ENCODE measurements at places on chromosomes 2 and 18.
A peak's percentile ranks its signal among the peaks of the same experiment; 100 is the strongest.

DNA sequence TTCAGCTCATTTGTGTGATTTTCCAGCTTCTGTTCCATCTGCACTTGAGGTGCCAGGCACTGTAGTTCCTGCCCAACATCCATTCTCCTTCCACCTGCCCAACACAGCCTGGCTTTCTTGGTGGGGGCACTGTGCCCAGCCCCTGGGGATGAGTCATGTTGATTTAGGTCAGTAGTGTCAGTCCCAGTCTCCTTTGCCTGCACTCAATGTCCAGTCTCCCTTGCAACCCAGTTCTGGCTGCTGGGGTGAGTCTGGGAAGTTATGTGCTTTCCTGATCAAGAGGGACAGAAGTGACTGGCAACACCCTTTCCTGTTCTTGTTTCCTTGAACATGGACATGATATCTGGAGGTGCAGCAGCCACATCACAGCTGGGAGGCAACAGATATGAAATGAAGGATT is 1.5 kb upstream of the ASB18 start:
- DNase-seq, result no peak

DNA sequence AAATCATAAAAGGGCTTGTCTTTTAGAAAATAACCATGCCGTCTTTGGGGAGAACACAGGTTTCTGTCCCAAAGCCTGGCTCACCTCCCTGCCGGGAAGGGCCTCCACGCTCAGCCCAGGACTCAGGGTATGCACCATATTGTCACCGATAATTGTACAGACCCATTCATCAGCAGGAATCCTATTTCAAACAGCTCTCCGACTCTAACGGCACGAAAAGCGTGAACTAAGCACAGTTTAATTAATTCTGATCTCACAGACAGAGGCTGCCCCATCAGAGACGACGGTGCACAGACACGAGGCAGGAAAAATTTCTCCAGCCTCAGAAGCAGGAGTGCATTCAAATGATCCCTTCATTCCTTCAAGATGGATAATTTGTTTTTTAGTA is 276.2 kb downstream of the MYCN start:
- no peak for DNase-seq

GRCh38 chr2:25757906-25758305 is 84.5 kb upstream of the DTNB start:
- no peak for DNase-seq

DNA sequence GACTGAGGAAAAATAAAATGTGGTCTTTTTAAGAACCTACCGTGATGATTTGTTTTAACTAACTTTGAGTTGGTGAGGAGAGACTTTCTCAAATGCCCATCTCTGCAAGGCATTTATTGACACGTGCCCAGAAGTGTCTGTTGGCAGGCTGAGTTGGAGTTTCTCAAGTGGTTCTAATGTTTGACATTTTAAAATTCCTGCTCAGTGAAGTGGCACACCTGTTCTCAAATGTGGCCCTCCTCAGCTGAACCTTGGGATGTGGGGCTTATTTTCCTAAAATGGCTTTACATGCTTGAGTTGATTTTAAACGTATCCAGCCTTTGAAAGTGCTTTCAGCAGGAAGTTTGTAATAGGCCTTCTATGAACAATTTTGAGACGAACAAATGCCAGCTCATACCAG is 876 bp upstream of the CAVIN2 start:
- DNase-seq, result no peak

DNA sequence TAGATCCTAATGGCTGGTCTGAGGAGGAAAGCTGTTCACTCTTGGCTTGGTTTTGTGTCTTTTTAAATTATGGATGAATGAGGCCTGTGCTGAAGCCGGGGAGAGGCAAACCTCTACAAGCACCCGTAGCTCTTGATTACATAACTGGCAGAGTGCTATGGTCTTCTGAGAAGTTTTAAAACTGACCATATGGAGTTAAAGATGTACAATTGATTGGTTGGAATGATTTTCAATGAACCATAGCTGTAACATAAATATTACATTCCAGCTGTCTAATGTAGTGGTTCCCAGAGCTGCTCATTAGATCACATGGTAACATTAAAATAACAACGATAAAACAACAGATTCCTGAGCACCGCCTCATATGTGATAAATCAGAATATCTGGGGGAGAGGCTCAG is 71.1 kb upstream of the MAP4K3 start:
- DNase-seq, result peak; percentile 41

- no peak for DNase-seq
Measured at GRCh38 chr2:98489486-98489885, 44.8 kb downstream of the INPP4A start.

DNA sequence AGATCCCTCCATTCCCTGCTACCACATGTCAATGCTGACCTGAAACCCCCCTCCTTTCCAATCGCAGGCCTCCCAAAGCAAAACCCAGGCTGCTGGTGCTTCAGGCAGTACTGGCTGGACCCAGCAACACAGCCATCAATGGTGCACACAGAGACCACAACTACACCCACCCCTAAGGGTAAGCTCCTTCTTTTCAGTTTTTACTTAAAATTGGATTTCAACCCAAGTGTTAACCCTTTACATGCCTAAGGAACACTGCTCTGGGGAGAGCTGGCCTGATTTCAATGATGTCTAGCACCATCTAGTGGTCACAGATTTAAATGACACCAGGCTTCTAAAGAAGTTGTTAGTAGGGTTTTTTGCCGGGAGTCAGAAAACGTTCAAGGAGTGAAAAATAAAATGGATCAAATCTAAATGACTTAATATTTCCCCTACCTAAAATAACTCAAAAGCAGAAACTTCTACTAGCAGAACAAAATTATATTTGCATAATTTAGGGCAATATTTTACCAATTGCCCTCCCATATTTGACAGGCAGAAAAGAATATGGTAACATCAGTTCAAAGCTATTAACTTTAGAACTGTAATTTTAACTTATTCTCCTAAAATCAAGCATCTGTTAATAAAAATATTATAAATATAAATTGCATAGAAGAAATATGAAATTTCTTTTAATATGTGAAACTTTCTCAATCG is 24.6 kb downstream of the FECH start:
- DNase-seq, result peak; percentile 39

- no peak for DNase-seq
Measured at GRCh38 chr2:229486673-229487072, 215.6 kb upstream of the PID1 start.

- no peak for DNase-seq
Measured at GRCh38 chr2:233474308-233475160, 92.0 kb downstream of the USP40 start.

- no peak for DNase-seq
Measured at GRCh38 chr2:47796090-47796697, 13.2 kb downstream of the MSH6 start.

- DNase-seq, result no peak
Measured at GRCh38 chr18:76056471-76057110, 438.5 kb downstream of the ZNF516 start.

GRCh38 chr2:235689427-235689853 is 195.6 kb downstream of the AGAP1 start:
- DNase-seq, result no peak

- no peak for DNase-seq
Measured at GRCh38 chr2:239712755-239713154, 311.9 kb upstream of the HDAC4 start.

- DNase-seq, result no peak
Measured at GRCh38 chr2:165582863-165583506, 113.5 kb downstream of the CSRNP3 start.

DNA sequence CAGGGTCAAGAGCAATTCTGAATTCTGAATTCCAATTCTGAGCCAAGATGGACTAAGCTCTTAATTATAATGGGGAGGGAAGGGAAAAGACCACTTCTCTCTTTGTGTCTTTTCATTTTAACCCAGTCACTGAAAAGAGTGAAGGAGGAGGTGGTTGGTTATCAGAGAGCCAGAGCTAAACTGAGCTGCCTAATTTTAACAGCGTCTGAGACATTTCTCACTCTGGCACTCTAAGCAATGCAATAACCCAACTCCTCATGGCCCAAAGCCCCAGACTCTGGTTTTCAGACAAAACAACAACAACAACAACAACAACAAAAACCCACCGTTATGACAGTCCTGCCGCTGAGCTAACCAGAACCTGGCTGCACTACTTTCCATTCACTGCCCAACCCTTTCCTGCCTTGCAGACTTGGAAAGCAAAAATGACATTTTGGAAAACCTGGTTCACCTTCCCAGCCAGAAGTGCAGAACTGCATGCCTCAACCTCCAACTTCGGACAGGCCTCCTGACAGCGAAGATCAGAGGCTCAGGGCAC is 1.0 kb downstream of the CHST10 start:
- no peak for DNase-seq

DNA sequence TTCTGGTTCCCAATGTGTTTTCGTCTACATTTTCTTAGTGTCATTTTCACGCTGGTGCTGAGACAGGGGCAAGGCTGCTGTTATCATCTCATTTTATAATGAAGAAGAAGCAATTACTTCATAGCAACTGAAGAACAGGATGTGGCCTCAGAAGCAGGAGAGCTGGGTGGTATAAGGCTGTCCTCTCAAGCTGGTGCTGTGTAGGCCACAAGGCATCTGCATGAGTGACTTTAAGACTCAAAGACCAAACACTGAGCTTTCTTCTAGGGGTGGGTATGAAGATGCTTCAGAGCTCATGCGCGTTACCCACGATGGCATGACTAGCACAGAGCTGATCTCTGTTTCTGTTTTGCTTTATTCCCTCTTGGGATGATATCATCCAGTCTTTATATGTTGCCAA is 7.3 kb downstream of the IL36G start:
- no peak for DNase-seq

GRCh38 chr2:9914384-9915065 is 37.0 kb upstream of the GRHL1 start:
- peak; percentile 78 for DNase-seq

DNA sequence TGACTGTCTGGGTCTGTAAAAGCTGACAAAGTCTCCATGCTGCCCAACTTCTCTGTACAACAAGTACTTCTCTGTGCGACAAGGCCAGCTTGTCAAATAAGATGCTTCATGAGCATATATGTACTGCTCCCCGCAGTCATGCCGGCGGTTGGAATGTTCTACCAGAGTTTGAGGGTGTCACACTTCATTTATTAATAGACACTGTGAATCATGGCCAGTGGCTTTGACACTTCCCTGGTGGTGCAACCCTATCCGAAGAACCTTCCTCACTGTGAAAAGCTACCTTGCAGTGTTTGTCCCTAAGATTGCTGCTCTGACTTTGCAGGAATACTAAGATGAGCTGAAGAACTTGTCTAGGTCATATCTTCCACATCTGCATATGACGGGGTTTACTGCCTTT is 120.9 kb upstream of the NRP2 start:
- DNase-seq, result no peak

GRCh38 chr2:96396095-96396494 is 60.5 kb downstream of the NCAPH start:
- DNase-seq, result no peak

GRCh38 chr2:24907116-24907515 is 12.9 kb downstream of the ADCY3 start:
- no peak for DNase-seq

GRCh38 chr18:57461652-57462269 is 26.6 kb downstream of the ONECUT2 start:
- no peak for DNase-seq

- DNase-seq, result no peak
Measured at GRCh38 chr2:25055376-25055920, 13.6 kb downstream of the EFR3B start.

DNA sequence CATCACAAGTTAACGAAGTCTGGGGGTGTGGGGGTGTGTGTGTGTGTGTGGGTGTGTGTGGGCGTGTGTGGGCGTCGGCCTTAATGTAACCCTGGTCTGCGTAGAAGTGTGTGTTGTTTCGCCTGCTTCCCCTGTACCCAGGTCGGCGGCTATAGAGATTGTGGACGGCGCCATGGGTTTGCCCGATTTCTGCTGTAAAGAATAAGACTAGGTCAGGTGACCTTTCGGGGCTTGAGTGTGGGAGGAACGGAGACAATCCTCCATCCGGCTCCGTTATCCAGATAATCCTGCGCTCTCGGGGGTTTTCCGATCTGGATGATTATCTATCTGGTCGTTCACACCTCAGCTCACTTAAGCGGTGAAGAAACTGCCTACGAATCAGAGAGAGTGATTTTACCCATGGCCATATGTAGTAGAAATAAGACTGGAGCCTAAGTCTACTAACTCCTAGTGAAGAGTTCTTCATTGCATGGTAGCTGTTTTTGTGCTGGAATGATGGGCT is 543 bp downstream of the HADHB start:
- no peak for DNase-seq

- DNase-seq, result no peak
Measured at GRCh38 chr18:41681138-41681880, 273.7 kb upstream of the PIK3C3 start.

GRCh38 chr2:1440581-1440980 is 27.3 kb downstream of the TPO start:
- no peak for DNase-seq

DNA sequence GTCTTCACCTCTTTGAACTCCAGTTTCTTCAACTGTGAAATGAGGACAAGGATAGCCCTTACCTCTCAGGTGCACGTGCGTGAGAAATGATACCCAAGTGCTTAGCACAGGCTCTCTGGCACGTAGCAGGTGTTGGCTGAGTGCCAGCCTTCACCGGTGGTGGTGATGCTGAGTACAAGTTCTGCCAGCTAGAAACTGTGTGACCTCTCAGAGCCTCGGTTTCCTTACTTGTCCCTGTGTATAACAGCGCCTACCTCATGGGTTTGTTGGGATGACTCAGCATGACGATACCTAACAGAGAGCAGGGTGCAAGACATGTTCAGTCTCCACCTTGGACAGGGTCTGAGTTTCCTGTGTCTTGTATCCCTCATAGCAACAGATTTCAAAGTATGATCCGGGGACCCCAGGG is 205.1 kb downstream of the TNS1 start:
- DNase-seq, result no peak

- no peak for DNase-seq
Measured at GRCh38 chr2:37771600-37772088, 100.2 kb upstream of the CDC42EP3 start.

DNA sequence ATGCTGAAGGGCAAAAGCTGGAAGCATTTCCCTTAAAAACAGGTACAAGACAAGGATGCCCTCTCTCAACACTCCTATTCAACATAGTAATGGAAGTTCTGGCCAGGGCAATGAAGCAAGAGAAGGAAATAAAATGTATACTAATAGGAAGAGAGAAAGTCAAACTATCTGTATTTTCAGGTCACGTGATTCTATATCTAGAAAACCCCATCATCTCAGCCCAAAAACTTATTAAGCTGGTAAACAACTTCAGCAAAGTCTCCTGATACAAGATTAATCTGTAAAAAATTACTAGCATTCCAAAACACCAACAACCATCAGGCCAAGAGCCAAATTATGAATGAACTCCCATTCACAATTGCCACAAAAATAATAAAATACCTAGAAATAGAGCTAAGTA is 213.2 kb upstream of the CNTNAP5 start:
- no peak for DNase-seq

DNA sequence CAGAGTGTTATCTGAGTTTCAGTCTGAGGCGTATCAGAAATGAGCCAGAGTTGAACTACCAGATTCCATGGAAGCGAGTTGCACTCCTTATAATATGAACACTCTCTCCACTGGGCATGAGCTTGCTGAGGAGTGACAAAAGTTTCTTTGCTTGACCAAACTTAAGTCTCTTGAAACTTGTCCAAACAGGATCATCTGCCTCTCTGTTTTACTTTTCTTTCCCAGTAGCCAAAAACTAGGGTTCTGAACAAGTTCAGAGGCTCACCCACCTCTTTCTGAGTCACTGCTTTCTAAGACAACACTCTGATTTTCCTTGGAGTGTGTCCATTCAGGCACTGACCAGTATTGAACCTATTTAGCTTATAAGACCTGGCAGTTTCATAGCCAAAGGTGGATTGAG is 233.2 kb upstream of the TCF4 start:
- DNase-seq, result no peak

- no peak for DNase-seq
Measured at GRCh38 chr18:58766164-58766563, 94.9 kb downstream of the MALT1 start.

GRCh38 chr2:109715313-109715805 is 78.7 kb upstream of the RGPD5 start:
- peak; percentile 33 for DNase-seq
